Tibial artery (tissue), 4 donors: ENCODE measurements at places on chromosomes 7 and 10.

- H3K36me3 ChIP-seq = no peaks in the 10 kb centered on the region
- no peak for DNase-seq
- H3K4me1 ChIP-seq = no peaks in the 10 kb centered on the region
- no peak overlapping the region for H3K4me3 ChIP-seq
- H3K27me3 ChIP-seq = no peaks in the 10 kb centered on the region
- H3K27ac ChIP-seq = no peak overlapping the region
Observed at GRCh38 chr7:47915616-47915976, 32.7 kb downstream of the PKD1L1 start.

GRCh38 chr10:97842656-97843280 is 6.9 kb upstream of the GOLGA7B start:
- DNase-seq = no peak
- H3K4me1 ChIP-seq = peaks cover 12% of the 10 kb centered on the region
- H3K27ac ChIP-seq = no peak overlapping the region
- H3K36me3 ChIP-seq = no peaks in the 10 kb centered on the region
- no peaks in the 10 kb centered on the region for H3K27me3 ChIP-seq

DNA sequence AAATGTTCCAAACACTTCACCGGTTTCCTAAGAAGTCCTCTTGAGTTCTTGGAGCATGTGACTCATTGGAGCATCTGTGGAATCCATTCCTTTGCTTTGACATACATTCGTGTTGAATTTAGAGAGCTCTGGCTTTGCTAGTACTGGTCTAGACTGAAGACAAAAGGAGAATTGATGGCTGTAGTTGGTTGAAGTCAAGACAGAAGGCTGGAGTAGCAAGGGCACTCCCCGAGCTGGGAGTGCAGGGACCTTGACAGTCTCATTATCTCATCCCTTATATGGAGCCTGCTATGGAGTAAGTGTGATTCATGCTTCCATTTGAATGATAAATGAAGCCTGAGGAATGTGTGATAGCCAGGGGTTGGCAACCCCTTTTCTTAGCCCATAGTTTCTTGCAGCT is 1249.1 kb downstream of the TYW1 start:
- H3K4me1 ChIP-seq = no peaks in the 10 kb centered on the region
- DNase-seq = no peak
- peaks cover 6% of the 10 kb centered on the region for H3K27me3 ChIP-seq
- no peaks in the 10 kb centered on the region for H3K36me3 ChIP-seq
- no peak overlapping the region for H3K4me3 ChIP-seq
- H3K27ac ChIP-seq = no peak overlapping the region

- DNase-seq = no peak
- no peaks in the 10 kb centered on the region for H3K27me3 ChIP-seq
Observed at GRCh38 chr7:41912426-41912825, 209.5 kb upstream of the INHBA start.

- DNase-seq = no peak
- H3K4me1 ChIP-seq = peaks cover 19% of the 10 kb centered on the region
- no peaks in the 10 kb centered on the region for H3K27me3 ChIP-seq
- no peak overlapping the region for H3K27ac ChIP-seq
- no peaks in the 10 kb centered on the region for H3K36me3 ChIP-seq
- no peak overlapping the region for H3K4me3 ChIP-seq
Observed at GRCh38 chr7:106063692-106064091, 48.4 kb downstream of the SYPL1 start.

- H3K36me3 ChIP-seq = no peaks in the 10 kb centered on the region
- H3K27me3 ChIP-seq = no peaks in the 10 kb centered on the region
- no peak overlapping the region for H3K27ac ChIP-seq
- DNase-seq = no peak
Observed at GRCh38 chr10:91210014-91210413, 10.4 kb upstream of the PCGF5 start.

GRCh38 chr10:113047605-113047962 is 97.5 kb downstream of the TCF7L2 start:
- H3K36me3 ChIP-seq = no peaks in the 10 kb centered on the region
- H3K27ac ChIP-seq = peak overlapping the region; percentile 86
- H3K27me3 ChIP-seq = no peaks in the 10 kb centered on the region
- H3K4me1 ChIP-seq = peaks cover 100% of the 10 kb centered on the region

DNA sequence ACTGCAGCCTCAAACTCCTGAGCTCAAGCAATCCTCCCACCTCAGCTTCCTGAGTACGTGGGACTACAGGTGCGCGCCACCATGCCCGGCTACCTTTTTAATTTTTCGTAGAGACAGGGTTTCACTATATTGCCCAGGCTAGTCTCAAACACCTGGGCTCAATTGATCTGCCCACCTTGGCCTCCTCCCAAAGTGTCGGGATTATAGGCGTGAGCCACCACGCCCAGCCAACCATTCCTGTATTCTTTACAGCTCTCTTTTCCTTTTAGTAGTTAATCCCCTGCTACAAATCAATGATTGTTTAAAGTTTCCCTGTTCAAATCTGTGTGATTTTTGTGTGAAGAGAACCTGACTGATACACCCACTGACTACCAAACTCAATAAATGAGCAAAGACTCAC is 75.4 kb upstream of the SVIL start:
- peaks cover 9% of the 10 kb centered on the region for H3K4me1 ChIP-seq
- no peak overlapping the region for H3K27ac ChIP-seq
- H3K27me3 ChIP-seq = no peaks in the 10 kb centered on the region
- no peak overlapping the region for H3K4me3 ChIP-seq
- no peaks in the 10 kb centered on the region for H3K36me3 ChIP-seq
- no peak for DNase-seq

- H3K36me3 ChIP-seq = peaks cover 21% of the 10 kb centered on the region
- H3K27me3 ChIP-seq = no peaks in the 10 kb centered on the region
- no peak for DNase-seq
- H3K4me1 ChIP-seq = peaks cover 9% of the 10 kb centered on the region
- H3K27ac ChIP-seq = peak overlapping the region; percentile 88
Observed at GRCh38 chr10:86725980-86726676, 30.3 kb upstream of the BMPR1A start.

GRCh38 chr7:116200963-116201362 is 9.4 kb upstream of the TES start:
- H3K27ac ChIP-seq = no peak overlapping the region
- no peaks in the 10 kb centered on the region for H3K4me1 ChIP-seq
- no peaks in the 10 kb centered on the region for H3K27me3 ChIP-seq
- H3K4me3 ChIP-seq = no peak overlapping the region
- H3K36me3 ChIP-seq = no peaks in the 10 kb centered on the region
- no peak for DNase-seq

GRCh38 chr10:117162093-117163060 is 24.3 kb upstream of the VAX1 start:
- H3K4me3 ChIP-seq = no peak overlapping the region
- DNase-seq = no peak
- no peak overlapping the region for H3K27ac ChIP-seq
- H3K36me3 ChIP-seq = no peaks in the 10 kb centered on the region
- peaks cover 99% of the 10 kb centered on the region for H3K27me3 ChIP-seq
- peaks cover 36% of the 10 kb centered on the region for H3K4me1 ChIP-seq

GRCh38 chr10:115857856-115858255 is 415.1 kb downstream of the GFRA1 start:
- no peaks in the 10 kb centered on the region for H3K4me1 ChIP-seq
- H3K4me3 ChIP-seq = no peak overlapping the region
- no peaks in the 10 kb centered on the region for H3K36me3 ChIP-seq
- DNase-seq = no peak
- no peak overlapping the region for H3K27ac ChIP-seq
- H3K27me3 ChIP-seq = no peaks in the 10 kb centered on the region

GRCh38 chr7:151625606-151626005 is 105.9 kb upstream of the RHEB start:
- no peak for DNase-seq
- no peaks in the 10 kb centered on the region for H3K27me3 ChIP-seq
- no peak overlapping the region for H3K4me3 ChIP-seq
- H3K27ac ChIP-seq = no peak overlapping the region

DNA sequence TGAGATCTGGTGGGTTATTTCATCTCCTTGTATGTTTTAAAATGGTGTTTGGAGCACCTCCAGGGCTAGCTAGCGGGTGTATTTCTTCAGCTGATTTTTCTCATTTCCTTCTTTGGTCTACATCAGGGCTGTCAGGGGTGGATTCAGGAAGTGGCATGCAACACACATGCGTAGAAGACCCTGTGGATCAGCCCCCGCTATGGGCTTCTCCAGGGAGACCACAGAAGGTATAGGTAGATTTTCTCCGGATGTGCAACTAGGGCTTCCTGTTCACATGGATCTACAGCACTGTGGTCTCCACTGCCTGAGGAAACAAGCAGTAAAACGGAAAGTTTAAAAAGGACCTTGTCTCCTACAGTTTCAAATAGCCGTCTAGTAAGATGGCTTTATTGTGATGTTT is 10.4 kb downstream of the NUB1 start:
- no peak for DNase-seq
- H3K27ac ChIP-seq = no peak overlapping the region
- no peak overlapping the region for H3K4me3 ChIP-seq
- H3K36me3 ChIP-seq = peaks cover 90% of the 10 kb centered on the region
